ENCODE measurements at places on chromosomes 6 and 20.

GRCh38 chr6:36028877-36029324 is 1.3 kb downstream of the MAPK14 start:
- peak; percentile 61 for DNase-seq

GRCh38 chr20:40770564-40771307 is 81.7 kb upstream of the MAFB start:
- DNase-seq: no peak

GRCh38 chr20:8510808-8511207 is 378.7 kb downstream of the PLCB1 start:
- DNase-seq: no peak

GRCh38 chr6:137690721-137691120 is 176.3 kb upstream of the TNFAIP3 start:
- no peak for DNase-seq

DNA sequence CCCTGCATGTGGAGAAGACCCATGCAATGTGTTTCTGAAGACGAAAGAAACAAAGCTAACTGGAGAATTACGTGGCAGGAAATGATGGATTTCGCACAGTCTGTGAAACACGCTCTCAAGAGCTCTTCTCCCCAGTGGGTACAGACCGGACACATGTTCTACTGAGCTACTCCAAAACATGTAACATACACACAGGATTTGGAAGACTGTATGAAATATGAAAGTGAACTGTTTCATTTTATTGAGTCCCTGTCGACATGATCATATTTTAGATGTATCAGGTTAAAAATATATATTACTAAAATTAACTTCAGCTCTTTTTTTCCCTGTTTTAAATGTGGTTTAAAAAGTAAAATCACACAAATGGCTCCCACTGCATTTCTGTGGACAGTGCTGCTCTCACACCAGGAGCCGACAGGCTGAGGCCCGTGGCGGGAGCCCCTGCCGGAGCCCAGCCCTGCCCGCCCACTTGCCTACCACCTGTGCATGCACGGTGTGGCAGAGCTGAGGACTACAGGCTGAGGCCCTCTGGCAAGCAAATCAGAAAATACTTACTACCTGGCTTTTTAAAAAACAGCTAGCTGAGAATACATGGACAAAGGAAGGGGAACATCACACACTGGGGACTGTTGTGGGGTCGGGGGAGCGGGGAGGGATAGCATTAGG is 58.9 kb upstream of the NXT1 start:
- DNase-seq: peak; percentile 48

DNA sequence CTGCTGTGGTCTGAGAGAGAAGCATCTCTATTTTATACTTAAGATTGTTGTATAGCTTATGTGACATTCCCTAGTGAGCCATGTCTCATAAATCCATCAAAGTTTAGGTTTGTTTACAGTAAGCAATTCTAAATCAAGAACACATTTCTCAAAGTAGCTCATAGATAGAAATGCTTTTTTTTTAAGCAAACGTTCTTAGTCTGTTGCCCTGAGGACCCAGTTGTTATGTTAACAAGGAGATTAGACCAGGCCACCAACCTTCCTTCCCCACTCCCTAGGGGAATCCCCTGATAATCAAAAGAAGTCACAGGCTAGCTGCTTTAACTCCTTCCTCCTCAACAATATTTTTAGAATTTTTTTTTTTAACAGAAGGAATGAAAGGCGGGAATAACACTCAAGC is 169.0 kb downstream of the FUT9 start:
- no peak for DNase-seq

DNA sequence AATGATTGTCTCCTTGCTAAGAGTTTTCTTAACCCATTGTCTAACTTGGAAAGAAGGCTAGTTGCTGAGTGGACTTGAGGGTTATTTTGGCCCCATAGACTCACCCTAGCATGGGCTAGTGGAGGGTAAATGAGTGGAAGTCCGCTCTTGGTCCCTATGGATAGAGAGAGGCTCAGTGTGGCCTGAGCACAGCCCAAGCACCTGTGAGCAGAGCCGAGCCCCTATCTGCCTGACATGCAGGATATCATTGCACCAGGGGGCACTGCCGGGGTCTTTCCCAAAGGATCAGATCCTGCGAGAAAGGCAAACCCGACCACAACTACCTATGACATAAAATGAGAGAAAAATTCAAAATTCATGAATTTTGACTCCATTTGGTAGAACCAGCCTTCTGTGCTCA is 70.6 kb upstream of the GGTLC1 start:
- DNase-seq: no peak

- peak; percentile 22 for DNase-seq
These were observed 12.1 kb downstream of the PRPH2 start for GRCh38 chr6:42710316-42710715.

DNA sequence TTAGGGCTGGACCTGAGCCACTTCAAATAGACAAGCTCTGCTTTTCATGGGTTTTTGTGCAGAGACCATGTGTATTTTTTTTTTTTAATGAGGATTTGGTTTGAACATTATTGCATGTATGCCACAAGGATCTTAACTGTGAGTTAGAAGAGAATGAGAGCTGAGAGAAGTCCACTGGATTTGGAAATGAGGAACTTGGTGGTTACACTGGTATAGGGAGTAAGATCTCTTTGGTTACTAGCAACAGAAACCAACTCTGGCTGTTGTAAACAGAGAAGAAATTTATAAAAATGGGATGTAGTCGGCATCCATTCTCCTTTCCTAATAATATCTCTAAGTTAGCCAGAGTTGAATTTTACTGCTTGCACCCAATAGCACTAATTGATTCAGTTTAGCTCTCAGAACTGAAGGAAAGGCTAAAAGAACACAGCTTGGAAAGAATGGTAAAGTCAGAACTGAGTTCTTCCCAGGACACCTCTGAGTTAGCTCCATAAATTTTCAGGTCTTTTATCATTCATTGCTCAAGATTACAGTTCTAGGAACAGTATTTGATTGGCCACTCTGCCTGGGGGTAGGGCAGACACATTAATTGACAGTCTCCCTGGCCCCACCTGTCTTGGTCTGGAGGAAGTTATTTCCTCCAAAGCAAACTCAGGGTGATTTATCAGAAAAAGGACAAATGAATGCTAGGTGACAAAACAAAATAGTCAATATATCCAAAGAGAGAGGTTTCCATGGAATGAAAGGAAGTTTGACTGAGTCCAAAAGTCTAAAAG is 3.9 kb upstream of the WFDC2 start:
- no peak for DNase-seq

DNA sequence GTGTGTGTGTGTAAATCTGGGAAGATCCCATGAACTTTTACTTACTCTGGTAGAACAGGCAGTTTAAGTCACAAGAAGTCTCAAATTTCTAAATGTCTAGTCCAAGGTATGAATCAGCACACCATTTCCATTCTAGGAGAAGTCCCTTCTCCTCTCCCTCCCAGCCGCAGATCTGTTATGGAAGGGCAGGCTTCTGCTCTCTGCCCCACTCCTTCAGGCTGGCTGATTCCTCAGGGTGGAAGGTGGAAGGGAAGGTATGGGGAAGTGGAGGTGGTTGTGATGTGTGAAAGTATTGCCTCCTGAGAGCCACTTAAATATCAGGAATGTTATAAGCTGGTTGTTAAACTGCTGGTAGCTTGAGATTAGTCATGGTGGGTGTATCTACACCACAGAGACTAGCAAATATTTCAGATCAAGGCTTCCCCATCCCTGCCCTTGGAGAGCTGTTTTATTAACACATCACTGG is 44.5 kb upstream of the LAMA4 start:
- peak; percentile 91 for DNase-seq

DNA sequence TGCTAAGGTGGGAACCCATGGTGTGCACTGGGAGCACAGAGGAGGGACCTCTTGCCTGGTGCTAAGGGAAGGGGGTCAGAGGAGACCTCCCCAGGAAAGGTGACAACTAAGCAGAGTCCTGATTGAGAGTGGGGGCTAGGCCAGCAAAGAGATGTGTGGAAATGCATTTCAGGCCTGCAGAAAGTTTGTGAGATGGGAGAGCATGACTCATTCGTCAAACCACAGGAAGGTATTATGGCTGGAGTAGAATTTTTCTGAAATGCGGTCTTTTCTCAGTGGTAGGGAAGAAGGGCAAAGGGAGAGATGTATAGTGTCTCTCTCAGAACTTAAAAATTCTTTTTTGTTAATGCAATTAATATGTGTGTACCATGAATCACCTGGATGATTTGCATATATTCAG is 23.6 kb upstream of the EDN1 start:
- DNase-seq: peak; percentile 90
